Suppressor macrophage (primary cell): ENCODE measurements at places on chromosomes 6 and 20.

GRCh38 chr6:35955970-35956369 lies 35.1 kb upstream of the SRPK1 start:
- DNase-seq, result no peak

GRCh38 chr6:52994839-52995088 lies 320 bp downstream of the GSTA4 start:
- no peak for DNase-seq

DNA sequence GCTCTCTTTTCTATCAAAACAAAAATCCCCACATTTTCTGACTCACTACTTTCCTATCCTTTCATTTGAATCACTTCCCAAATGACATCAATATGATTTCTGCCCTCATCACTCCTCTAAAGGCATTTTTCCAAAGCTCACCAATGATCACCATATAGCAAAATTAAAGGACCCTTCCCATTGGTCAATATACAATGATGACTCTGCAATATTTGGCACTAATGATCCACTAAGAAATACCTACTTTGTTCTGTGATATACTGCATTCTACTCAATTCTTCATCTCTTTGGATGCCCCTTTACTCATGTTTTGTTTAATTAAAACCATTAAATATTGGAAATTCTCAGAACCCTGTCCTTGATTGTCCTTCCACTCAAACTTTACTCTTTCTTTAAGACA lies 200.3 kb upstream of the PTCHD4 start:
- no peak for DNase-seq

DNA sequence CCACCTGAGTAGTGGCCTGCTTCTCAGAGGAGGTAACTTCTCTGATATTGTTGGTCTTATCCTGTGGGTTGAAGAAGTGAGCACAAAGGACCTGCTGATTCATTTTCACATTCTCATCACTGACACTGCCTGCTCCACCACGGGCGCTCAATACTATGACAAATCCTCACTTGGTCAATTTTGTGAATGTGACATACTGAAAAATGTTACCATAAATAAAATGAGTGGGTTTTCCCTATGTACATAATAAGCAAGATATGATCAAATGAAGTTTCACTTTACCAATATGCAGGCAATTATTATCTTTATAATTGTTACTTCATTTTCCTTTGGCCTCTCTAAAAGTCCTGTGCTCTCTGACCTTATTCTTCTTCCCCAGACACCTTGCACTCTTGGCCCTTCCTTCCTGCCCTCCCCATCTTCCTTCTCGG lies 71.5 kb upstream of the RIPOR2 start:
- peak; percentile 84 for DNase-seq

DNA sequence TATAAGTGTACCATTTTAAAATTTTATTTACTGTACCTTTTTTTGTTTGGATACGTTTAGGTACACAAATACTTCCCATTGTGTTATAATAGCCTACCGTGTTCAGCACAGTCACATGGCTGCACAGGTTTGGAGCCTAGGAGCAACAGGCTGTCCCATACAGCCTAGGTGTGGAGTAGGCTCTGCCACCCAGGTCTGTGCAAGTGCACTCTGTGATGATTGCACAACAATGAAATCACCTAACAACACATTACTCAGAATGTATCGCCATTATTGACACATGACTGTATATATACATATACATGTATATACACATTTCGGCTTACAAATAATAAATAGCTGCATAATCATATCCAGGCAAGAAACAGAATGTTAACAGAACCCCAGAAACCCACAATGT lies 15.4 kb downstream of the SERAC1 start:
- no peak for DNase-seq

DNA sequence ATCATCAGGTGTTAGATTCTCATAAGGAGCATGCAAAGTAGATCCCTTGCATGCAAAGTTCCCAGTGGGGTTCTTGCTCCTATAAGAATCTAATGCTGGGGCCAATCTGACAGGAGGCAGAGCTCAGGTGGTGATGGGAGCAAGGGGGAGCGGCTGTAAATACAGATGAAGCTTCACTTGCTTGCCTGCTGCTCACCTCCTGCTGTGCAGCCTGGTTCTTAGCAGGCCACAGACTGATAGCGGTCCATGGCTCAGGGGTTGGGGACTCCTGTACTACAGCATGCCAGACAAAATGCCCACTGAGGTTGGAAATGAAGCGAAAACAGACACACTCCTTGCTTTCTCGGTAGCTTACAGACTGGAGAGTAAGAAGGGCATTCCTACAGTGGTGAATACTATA lies 386.8 kb downstream of the PLCB1 start:
- DNase-seq, result no peak

DNA sequence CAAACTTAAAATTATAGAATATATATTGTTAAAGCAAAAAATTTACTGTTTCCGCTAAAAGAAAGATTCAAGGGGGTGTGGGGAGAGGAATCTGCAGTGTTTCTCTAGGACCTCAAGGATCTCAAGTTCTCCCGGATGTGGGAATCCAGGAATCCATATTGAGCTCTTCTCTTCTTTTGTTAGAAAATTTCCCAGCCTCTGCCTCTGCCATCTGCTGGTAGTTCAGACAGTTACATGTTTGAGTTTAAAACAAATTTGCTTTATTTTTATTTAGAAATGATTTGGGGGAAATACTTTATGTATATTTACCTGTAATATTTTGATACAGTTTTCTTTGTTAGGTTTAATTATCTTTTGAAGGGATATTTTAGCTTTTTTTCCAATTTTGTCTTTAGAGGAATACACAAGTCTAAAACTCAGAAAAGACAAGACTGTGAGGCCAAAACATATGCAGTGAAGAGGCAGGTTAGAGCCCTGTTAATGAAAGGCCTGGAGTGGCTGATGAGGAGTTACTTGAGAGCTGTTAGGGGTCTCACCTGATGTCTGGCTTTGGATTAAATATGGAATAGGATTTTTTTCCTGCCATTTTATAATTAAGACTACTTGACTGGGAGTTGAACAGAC lies 268.8 kb downstream of the ARID1B start:
- DNase-seq, result peak; percentile 20

DNA sequence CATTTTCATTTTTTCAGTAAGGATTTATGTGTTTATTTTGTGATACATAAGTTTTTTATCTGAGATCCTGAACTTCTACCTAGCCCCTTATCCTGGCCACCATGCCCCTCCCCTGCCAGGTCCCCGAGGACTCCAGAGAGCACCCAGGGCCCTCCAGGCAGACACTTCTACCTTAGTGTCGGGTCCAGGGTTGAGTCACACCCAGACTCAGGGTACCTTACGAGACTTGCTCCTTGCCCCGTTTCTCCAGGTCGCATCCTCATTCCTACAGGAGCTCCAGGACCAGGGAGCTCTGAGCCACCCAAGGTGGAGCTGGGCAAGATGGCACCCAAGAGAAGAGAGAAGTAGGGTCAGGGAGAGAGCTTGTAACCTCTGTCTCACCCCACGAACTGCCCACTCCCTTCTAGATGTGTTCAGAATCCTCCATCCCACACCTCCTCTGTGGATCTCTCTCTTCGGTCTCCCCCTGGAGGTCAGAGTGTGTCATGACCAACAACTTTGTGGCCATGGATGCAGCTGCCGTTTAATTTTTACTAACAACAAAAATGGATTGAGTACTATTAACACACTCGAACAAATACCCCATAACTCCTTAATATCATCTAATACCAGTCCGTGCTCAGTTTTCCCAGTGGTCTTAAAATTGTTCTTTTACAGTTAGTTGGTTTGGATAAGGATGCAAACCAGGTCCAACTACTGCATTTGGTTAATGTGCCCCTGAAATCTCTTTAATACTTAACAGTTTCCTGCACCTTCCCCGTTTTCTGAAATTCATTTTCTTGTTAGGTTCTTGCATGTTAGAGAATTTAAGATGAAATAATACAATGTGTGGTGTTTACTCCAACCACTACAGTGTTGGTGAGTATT lies 130.6 kb upstream of the INSM1 start:
- peak; percentile 60 for DNase-seq

GRCh38 chr20:58212636-58213035 lies 15.8 kb downstream of the ANKRD60 start:
- DNase-seq, result no peak

GRCh38 chr6:93176070-93176469 lies 243.3 kb downstream of the EPHA7 start:
- DNase-seq, result no peak

DNA sequence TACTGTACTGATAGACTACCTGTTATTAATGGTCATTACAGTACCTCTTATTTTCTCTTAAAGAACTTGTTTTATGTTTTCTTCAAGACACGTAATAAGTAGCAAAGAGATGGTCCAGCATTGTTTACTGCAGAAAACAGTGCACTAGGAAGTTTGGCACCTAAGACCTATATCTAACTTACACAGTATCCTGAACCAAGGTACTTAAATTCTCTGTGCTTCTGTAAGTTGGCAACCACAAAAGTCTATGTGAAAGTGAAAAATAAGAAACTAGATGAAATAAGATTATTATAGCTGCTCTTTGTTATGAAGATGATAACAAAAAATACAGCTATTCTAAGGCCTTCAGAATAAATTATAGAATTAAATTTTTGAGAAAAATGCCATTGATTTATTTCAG lies 411.7 kb upstream of the SOX4 start:
- no peak for DNase-seq

DNA sequence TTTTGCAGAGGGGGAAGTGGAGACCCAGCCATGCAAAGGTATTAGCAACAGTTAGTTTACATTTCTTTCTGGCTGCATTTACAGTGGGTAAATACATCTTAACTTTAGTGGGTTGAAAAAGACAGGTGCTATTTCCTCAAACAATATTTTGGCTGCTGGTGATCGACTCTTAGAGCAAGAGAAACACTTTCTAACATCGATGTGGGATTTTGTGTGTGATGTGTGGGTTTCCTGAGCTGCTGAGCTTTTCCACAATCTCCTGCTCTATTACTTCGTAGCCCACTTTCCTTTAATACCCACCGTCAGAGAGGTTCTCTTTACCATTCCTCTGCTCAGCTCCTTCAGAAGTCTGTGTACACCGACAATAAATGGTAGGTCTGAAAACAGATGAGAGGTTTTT lies 339.0 kb downstream of the NRN1 start:
- DNase-seq, result no peak

- DNase-seq, result no peak
Measured at GRCh38 chr20:57224641-57225138, 41.8 kb downstream of the BMP7 start.

- DNase-seq, result no peak
Measured at GRCh38 chr6:69398311-69398710, 398.5 kb downstream of the LMBRD1 start.

DNA sequence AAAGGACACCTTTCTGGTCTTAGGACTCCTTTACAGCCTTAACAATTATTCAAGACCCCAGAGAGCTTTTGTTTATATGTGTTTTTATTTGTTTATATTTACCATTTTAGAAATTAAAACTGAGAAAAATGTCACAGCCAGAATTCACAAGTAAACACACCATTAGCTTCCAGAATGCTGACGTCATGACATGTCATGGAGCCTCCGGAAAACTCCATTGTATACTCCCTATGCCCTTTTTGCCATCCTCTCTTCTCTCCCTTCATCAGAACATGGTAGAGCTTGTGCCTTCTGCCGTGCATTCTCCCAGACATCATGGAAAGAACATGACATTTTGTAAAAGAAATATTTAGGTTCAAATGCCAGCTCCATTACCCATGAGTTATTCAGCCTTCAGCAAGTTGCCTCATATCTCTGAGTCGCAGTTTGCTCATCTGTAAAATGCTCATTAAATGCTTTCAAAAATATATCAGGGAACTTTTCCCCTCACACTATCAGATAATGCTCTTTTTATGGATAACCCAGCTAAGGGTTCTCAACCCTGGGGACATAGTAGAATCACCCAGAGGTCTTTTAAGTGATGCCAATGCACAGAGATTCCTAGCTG lies 27.8 kb downstream of the TNFAIP3 start:
- no peak for DNase-seq

DNA sequence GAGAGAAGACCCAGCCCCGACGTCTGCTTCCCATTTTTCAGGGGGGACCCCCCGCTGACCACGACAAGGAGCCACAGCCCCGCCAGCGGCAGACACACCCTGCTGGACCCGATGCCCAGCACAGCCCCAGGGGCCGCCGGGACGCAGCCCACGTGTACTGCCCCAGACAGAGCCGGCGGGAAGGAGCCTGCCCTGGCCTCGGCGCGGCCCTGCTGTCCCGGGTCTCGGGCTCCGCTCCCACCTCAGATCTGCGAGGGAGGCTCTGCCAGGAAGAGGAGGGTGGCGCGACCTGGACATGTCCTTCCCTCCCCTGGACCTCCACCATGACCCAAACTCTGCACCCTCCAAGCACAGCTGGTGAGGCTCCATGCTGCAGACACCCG lies 54.7 kb downstream of the KCNQ2 start:
- no peak for DNase-seq

DNA sequence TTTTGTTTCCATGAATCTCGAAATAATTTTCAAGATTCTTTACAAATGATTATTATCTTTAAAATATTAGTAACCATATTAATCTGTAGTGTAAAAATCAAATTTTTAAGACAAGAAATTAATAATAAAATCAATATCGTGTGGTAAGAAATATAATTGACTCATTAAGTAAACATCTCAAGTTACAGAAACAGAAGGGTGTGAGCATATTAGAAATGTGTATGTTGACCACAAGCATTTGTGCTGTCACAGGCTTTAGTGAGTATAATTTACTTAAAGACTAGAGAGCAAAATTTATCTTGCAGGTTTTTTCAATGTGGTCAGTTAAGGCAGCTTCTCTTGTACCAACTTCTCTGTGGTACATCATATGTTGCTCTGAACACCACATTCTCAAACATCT lies 566.5 kb upstream of the IRAK1BP1 start:
- DNase-seq, result no peak

DNA sequence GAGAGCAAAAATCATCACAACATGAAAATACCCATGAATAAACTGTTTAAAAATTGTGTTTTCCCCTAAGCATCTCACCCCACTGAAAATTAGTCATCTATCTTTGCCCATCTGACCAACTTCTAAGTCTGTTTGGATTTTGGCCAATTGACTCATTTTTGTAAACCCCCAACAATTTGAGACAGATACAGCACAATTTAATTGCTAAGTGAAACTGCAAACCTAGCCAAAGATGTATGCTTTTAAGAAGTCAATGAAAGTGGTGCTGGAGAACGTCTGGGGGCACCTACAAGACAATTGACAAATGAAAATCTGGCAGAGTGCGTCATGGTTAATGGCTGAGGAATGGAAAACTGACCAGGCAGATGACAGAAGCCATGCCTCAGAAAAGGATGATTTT lies 30.9 kb upstream of the SLC24A3 start:
- no peak for DNase-seq

DNA sequence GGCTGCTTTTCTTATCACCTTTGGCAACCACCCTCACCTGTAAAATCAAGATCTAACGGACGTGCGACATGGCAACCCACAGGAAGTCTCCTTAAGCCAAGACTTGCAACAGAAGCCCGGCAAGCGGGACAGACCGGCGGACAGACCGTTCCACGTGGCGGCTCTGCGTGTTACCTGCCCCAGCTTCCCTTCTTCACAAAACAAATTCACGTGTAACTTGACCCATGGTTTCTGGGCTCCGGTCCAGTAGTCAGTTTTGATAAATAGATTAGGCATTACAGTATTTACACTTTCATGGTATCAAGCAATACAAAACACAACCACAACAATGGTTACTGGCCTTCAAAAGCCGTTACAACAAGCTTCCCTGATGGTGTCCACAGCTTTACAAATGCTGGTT lies 133.8 kb downstream of the PRND start:
- no peak for DNase-seq

- DNase-seq, result no peak
Measured at GRCh38 chr20:49561256-49561655, 6.7 kb downstream of the PTGIS start.
